AG09309 (cell line): ENCODE measurements at places on chromosomes 3 and 15.

GRCh38 chr15:101609742-101610610, 42.2 kb downstream of the TM2D3 start:
- no peak for DNase-seq

DNA sequence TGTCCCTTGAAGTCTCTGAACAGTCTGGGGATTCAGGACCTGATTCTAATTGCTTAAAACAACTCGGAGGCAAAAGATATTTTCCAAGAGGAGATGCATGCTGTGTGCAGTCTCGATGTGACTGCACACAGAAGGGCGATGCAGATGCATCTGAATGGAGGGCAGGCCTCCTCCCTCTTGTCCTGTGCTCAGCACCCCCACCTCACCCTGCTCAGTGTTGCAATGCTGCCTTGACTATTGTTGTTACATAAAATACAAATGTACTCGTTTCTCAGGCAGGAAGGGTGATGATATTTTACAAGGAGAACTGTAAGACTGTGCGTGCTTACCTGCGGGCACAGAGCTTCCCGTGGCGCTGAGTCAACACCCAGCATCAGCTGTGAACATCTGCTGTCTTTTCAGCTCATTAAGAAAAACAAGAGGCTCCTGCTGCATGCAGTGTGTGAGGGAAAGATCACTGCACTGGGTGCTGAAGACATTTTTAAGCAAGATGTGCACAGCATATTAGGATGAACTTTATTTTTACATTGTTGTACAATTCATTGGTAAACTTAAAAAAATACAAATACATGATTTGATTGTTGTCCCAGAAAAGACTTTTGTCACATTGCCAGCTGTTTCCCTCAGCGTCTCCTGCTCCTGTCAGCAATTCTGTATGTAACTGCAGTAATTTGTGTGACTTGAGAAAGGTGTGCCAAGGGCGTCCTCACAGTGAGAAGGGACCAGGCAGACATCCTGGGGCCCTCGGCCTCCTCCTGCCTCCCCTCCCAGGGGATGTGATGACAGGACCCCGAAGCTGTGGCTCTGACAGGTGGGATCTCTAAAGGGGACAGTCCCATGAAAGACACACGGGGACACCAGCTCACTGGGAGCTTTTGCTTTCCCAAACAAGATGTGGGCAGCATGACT, 56.3 kb upstream of the RPL32 start:
- DNase-seq: no peak

DNA sequence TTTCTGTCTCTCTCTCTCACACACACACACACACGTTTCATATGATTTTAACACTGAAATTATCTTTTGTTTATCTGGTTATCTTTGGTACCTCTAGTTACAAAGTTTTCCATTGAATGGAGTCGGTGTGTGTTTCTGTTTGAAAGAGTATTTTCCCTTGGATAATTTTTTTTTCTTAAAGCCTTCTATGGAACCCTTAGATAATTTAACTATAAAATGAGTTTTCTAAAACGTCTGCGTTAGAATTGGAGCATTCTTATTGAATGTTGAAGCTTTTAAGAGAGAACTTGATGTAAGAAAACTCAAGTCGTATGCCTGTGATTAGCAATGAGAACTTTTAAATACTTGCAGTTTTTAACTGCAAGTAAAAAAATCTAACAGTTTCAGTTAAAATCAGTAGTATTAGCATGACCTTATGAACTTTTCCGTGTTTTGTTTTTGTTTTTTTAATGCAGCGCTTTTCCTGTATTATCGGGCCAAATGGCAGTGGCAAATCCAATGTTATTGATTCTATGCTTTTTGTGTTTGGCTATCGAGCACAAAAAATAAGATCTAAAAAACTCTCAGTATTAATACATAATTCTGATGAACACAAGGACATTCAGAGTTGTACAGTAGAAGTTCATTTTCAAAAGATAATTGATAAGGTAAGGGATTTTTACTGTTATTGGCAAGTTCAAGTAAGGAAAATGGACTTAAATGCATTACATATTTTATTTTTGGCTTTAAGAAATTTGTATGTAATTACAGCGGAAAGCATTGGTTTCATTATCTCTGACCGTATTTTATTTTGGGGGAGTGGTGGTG, 3.0 kb downstream of the SMC4 start:
- no peak for DNase-seq

- DNase-seq: no peak
Observed at GRCh38 chr3:90062631-90063200, 955.3 kb downstream of the EPHA3 start.

DNA sequence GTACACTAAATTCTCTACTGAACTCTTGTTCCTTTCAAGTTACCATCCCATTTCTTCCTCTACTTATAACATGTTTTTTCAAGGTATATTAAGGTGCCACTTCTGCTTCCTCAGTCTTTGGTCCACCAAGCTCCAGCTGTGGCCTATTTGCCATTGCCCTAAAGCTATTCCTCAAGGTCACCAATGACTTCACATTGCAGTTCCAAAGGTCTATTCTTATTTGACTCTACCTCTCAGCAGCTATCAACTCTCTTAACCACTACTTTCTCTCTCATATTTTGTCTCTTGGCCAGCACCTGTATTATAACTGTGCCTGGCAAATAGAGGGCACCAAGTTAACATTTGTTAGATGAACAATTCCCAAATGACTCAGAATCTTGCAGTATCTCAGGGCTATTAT, 354.7 kb downstream of the PLCL2 start:
- DNase-seq: no peak

GRCh38 chr3:45168451-45168850, 22.3 kb upstream of the CDCP1 start:
- DNase-seq: no peak

- DNase-seq: no peak
Observed at GRCh38 chr3:140911822-140912221, 29.8 kb upstream of the SLC25A36 start.

GRCh38 chr15:50358845-50359244, 3.8 kb upstream of the GABPB1 start:
- DNase-seq: no peak
